ENCODE measurements at places on chromosomes 5 and 9.

GRCh38 chr5:116437922-116438578, 136.6 kb downstream of the SEMA6A start:
- DNase-seq = no peak

- DNase-seq = peak; percentile 5
These were observed 168.8 kb downstream of the PDE4D start for GRCh38 chr5:59724482-59725391.

GRCh38 chr9:20319241-20319640, 303.1 kb downstream of the MLLT3 start:
- no peak for DNase-seq

- DNase-seq = no peak
These were observed 357.1 kb downstream of the CDH18 start for GRCh38 chr5:19630876-19631275.

- no peak for DNase-seq
These were observed 113.8 kb upstream of the TAF11L2 start for GRCh38 chr5:17384181-17384580.

DNA sequence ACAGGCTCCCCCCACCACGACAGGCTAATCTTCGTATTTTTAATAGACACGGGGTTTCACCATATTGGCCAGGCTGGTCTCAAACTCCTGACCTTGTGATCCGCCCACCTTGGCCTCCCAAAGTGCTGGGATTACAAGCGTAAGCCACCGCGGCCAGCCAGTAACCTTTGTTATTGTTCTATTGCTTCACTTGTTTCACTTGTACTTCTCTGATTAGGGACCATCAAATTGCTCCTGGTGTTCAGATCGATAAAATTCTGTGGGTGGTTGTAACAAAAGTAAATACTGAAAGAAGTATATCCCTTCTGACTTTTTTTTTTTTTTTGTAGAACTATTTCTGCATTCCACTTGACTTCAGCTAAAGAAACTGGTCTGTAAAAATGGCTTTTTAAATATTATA, 445.5 kb upstream of the CDH10 start:
- peak; percentile 9 for DNase-seq

- DNase-seq = no peak
These were observed 34.9 kb upstream of the PPP3R2 start for GRCh38 chr9:101629636-101630035.

GRCh38 chr5:181060231-181060590, 20.1 kb downstream of the BTNL9 start:
- no peak for DNase-seq

- DNase-seq = no peak
These were observed 3.1 kb downstream of the RNF44 start for GRCh38 chr5:176533894-176534611.

GRCh38 chr9:122386311-122386872, 15.6 kb downstream of the PTGS1 start:
- DNase-seq = no peak

DNA sequence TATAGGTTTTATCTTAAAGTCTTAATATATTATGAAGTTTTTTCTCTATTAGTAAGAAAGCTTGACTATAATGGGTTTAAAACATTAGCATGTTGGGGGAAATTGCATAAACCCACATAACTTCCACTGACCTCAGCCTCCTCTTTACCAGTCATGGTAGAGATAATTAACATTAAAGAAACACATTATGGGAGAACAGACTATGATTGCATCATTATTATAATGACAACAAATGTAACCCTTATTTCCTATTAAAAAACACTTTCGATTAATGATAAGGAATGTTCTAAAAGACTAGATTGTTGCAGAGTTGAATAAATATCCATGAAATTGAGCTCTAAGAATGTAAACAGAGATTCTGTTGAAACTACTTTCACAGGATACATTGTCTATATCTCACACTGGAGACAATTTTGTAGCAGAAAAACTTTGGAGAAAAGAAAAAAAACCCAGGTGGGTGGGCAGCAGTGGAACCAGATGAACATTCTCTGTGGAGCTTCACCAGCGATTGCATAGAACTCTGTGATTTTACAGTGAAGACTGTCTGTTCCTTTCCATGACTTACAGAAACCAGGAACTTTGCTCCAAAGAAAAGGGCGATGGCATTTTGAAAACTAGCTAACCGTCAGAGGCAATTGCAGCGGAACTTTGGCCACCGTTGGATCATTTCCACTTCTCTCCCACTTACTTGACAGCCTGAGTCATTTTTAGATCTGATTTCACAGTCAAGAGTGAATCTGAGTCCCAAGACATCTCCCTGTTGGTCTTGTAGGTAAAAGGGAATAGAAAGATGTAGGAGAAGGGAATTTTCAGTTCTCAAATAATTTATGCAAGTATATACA, 21.0 kb upstream of the ERAP2 start:
- DNase-seq = no peak

DNA sequence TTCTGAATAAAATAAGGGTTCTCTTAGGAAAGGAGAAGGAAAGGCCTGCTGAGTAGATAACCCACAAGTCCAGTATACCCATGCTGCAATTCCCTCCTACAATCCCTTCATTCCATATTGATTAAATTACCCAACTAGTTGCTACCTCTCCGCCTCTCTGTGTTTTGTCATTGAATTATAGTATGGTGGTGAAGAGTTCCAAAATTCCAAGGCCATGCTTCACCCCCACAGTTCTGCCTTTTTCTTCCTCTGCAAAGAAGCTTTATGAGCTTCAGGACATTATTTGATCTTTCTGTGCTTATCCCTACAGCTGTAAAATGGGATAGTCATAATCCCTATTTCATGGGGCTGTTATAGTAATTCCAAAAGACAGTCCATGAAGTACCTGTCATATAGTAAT, 215.6 kb downstream of the ACTL7B start:
- DNase-seq = no peak

GRCh38 chr5:135178476-135179155, 144.6 kb upstream of the PITX1 start:
- no peak for DNase-seq

- DNase-seq = no peak
These were observed 19.4 kb upstream of the DEPDC1B start for GRCh38 chr5:60719329-60719728.

GRCh38 chr5:147911427-147911826, 5.1 kb upstream of the C5orf46 start:
- DNase-seq = no peak

DNA sequence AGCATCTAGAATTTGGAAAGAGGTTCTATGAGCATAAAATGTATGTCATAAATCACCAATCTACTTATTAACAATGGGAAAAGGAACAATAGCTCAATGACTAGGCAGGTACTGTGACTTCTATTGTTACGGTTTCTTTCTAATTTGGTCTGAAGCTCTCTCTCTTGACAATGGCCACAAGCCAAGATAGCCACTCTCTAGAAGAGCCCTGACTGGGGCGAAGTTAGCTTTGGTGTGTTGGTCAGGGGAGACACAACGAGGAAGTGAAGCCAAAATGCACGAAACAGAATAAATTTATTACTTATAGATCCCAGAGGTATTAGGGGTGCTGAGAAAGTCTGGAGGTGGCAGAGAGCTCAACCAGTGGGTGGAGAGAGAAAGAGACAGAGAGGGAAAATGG, 9.4 kb upstream of the RAD23B start:
- no peak for DNase-seq

DNA sequence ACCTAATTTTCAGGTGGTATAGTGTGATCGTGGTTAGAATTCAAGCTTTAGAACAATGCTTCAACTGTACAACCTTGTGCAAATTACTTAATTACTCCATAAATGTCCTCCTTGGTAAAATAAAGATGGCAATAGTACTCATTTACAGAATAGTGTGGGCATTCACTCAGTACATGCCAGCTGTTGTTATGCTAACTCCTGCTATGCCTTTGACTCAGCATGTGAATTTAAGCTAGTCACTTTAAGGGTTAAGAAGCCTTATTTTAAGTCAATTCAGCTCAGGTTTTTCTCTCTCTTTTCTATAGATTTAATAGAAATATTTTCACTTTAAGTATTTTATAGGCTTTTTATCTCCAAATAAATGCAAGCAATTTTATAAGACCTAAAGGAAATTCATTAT, 335.6 kb upstream of the ITGA1 start:
- DNase-seq = no peak

DNA sequence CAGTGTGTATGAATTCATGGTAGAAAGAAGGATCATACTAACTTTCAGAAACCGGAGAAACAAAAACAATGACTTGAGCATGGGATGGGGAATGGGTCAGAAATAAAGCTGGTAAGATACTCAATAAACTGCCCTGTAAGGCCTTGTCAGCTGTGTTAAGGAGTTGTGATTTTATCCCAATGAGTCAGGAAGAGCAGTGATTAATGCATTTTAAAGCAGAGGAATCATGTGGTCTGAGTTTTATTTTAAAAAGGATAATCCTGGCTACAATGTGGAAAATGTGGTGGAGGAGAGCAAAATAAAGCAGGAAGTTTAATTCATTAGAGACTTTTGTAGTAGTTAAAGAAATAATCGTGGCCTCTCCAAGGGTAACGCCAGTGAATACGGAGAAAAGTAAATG, 28.7 kb downstream of the DHX29 start:
- no peak for DNase-seq

DNA sequence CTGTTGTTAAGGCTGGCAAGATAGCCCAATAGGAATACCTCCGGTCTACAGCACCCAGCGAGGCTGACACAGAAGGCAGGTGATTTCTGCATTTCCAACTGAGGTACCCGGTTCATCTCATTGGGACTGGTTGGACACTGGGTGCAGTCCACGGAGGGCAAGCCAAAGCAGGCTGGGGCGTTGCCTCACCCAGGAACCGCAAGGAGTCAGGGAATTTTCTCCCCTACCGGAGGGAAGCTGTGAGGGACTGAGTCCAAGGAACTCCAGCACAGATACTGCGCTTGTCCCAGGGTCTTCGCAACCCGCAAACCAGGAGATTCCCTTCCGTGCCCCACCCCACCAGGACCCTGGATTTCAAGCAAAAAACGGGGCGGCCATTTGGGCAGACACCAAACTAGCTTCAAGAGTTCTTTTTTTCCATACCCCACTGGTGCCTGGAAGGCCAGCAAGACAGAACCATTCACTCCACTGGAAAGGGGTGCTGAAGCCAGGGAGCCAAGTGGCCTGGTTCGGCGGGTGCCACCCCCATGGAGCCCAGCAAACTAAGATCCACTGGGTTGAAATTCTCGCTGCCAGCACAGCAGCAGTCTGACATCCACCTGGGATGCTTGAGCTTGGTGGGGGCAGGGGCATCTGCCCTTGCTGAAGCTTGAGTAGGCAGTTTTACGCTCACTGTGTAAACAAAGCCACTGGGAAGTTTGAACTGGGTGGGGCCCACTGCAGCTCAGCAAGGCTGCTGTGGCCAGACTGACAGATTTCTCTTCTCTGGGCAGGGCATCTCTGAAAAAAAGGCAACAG, 647.2 kb downstream of the BNC2 start:
- DNase-seq = no peak

DNA sequence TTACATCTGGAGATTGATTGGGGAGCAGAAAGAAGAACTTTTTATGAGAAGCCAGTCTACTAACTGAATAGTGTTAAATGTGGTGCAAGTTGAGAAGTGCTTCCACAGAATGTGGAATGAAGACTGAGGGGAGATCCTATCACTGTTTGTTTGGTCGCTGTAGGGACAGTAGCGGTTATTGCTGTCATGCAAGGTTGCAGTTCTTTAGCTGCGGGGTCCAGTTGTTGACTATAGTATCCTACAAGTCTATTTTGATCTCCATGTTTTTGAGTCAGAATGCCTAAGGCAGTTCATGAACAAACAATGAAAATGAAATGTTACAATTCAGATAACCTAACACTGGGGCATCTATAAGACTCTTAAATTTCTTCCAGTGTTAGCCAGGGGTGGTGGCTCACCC, 45.3 kb upstream of the PDZD2 start:
- DNase-seq = no peak

GRCh38 chr5:54867310-54867944, 118.0 kb downstream of the ESM1 start:
- DNase-seq = no peak

DNA sequence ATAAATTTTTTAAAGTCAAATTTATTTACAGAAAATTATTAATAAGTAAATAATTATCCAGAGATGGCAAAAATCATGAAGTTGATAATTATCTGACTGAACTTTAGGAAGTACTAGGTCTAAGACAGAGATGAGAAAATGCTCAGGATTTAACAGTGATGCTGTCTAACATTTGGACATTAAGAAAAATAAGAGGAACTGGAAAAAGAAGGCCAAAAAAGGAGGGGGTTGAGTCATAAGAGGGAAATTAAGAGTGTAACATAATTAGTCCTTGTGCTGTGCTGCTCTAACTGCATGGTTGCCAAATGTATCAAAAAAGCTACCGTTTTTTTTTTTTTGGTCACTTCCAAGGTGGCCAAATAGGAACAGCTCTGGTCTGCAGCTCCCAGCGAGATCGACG, 35.4 kb upstream of the TUT7 start:
- no peak for DNase-seq

DNA sequence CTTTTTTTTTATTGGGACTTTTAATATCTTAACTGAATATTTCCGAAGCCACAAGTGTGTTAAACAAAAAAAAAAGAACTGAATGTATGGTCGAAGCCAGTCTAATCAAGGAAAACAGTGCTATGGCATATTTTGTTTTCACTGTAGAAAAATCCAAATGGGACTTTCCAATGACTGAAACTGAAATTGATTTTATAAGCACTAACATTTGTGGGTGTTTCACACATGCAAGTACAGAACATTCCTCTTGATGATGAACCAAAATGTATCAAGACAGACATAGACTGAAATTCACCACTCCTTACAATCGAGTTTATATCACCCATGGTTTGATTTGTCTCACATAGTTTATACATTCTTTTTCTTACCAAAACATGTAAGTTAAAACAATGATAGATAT, 1026.8 kb downstream of the CDH18 start:
- no peak for DNase-seq

Data from HuH-7.5 (cell line).